ENCODE measurements at places on chromosomes 7 and 10. TPM values are rescaled to one million over a fixed set of nuclear protein-coding genes. Genes with fewer than 3 reads are reported as not detected.

The DYNC1I1 gene
- total RNA-seq = 3.3 TPM

The WEE2 gene
- total RNA-seq = 0.04 TPM

The CCDC3 gene
- total RNA-seq = 2.1 TPM

The SH2D4B gene
- total RNA-seq = 0.09 TPM

The CTAGE6 gene
- total RNA-seq = not detected

The TCAF2 gene
- total RNA-seq = 0.21 TPM

The EMX2 gene
- not detected for total RNA-seq

The TRIM73 gene
- 2.0 TPM for total RNA-seq

The OR13A1 gene
- total RNA-seq = 0.15 TPM

The FRAT1 gene
- 8.2 TPM for total RNA-seq

The MMRN2 gene
- total RNA-seq = 2.4 TPM

The KIAA1217 gene
- 19.7 TPM for total RNA-seq

DNA sequence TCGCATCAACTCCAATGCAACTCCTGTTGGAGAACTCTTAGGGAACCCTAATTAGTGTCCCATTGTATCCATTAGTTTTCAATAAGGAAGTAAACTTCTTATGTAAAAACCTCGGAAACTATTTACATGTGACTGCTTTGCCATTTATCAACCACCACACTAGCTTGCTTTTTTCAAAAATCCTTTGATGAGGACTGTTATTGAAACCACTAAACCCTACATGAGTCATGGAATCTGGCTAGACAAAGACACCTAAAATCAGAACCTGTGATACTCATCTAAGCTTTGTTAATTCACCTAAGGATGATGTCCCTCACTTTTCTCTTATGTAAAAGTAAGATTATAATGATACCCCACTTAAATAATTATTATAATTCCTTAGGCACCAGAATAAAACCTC is 414.1 kb upstream of the ETV1 start:
- H3K4me1 ChIP-seq = peaks cover 6% of the 10 kb centered on the region
- H3K27me3 ChIP-seq = no peaks in the 10 kb centered on the region
- H3K27ac ChIP-seq = no peak overlapping the region
- H3K4me3 ChIP-seq = no peak overlapping the region
- DNase-seq = no peak

GRCh38 chr10:110664483-110665420 is 20.6 kb downstream of the RBM20 start:
- no peak overlapping the region for H3K4me3 ChIP-seq
- DNase-seq = no peak
- no peak overlapping the region for H3K27ac ChIP-seq
- peaks cover 37% of the 10 kb centered on the region for H3K27me3 ChIP-seq

DNA sequence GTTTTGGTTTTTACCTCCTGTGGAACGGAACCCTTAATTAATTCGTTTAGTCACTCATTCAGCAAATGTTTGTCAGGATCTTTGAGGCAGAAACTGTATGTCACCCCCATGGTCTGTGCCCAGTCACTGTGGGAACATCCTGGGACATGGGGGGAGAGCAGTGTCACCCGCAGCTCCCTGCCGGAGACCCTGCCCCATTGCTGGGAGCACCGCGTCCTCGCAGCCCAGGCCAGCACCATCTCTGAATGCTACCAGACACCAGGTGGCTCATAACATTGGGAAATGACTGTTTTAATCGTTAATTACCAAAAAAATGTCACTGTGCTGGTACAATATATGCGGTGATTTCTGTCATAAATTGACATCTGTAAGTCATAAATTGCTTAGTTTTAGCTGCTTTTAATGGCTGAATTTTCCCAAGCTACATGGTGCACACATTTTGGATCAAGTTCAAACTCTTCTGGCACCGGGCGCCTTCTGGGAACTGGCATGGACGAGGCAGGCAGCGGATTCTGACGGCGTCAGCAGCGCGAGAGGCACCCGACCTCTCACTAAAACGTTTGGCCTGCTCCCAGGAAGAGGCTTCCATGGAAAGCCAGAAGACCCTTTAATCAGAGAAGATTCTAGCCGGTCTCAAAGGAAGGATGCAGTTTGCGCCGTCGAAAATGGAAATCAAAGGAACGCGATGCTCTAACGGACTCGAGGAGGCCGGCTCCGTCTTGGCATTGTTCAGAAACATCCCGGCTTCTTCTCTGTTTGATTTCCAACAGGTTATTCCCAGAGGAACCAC is 184.2 kb downstream of the ADARB2 start:
- peaks cover 10% of the 10 kb centered on the region for H3K4me1 ChIP-seq
- H3K36me3 ChIP-seq = peaks cover 8% of the 10 kb centered on the region
- peaks cover 5% of the 10 kb centered on the region for H3K27me3 ChIP-seq
- H3K4me3 ChIP-seq = no peak overlapping the region
- no peak overlapping the region for H3K27ac ChIP-seq
- no peak for DNase-seq

- H3K36me3 ChIP-seq = no peaks in the 10 kb centered on the region
- no peak for DNase-seq
- H3K4me3 ChIP-seq = no peak overlapping the region
- H3K27ac ChIP-seq = peak overlapping the region; percentile 33
- no peaks in the 10 kb centered on the region for H3K27me3 ChIP-seq
- H3K4me1 ChIP-seq = peaks cover 62% of the 10 kb centered on the region
These were observed 126.2 kb downstream of the PRPF18 start for GRCh38 chr10:13712837-13713581.

- no peak for DNase-seq
- peaks cover 13% of the 10 kb centered on the region for H3K4me1 ChIP-seq
- H3K27ac ChIP-seq = no peak overlapping the region
- peaks cover 21% of the 10 kb centered on the region for H3K27me3 ChIP-seq
- H3K4me3 ChIP-seq = no peak overlapping the region
These were observed 75.9 kb upstream of the ZNF746 start for GRCh38 chr7:149573519-149573918.

DNA sequence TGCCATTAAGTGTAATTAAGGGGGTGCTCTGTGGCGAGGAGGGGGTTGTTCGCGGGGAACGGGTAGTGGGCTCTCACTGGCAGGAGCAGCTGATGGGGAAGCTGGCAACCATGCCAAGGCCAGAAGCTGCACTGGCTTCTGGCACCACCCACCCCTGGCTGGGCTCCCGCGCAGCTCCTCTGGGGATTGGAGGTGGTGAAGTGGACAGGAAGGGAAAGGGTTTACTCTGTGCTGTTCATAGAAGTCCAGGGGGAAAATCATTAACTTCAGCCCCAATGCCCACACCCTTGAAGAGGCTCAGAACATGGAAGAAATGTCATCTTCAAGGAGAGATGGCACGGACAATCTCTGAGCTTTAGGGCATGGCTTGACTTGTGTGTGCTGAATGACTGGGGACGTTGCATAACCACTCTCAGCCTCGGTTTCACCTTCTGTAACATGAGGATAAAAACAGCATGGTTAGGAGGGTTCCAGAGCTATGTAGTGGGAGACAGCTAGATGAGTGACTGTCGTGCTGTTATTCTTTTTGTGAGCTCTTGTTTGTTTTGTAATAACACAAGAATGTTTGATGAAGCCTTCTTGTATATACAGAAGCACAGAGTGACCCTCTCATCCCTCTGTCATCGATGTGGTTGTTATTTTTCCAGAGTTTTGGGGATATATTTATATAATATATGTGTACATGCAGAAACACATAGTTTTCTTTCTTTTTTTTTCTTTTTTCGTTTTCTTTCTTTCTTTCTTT is 29.9 kb downstream of the KAZALD1 start:
- H3K36me3 ChIP-seq = no peaks in the 10 kb centered on the region
- H3K27me3 ChIP-seq = peaks cover 14% of the 10 kb centered on the region
- H3K4me3 ChIP-seq = no peak overlapping the region
- peaks cover 18% of the 10 kb centered on the region for H3K4me1 ChIP-seq
- H3K27ac ChIP-seq = no peak overlapping the region

DNA sequence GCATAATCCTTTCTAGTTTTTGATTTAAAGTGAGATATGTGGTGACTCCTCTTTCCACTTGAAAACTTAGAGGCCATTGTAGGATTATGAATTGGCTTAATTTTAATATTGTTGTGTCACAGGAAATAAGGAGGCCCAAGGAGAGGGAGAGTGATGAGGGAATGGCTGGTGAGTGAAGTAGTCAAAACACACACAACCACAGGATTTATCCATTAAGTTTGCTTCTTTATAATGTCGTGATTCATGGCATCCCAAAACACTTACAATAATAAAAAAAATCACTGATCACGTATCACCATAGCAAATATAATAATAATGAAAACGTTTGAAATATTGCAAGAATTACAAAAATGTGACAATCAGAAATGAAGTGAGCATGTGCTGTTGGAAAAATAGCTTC is 1215.5 kb upstream of the LRRTM3 start:
- no peaks in the 10 kb centered on the region for H3K4me1 ChIP-seq
- H3K36me3 ChIP-seq = no peaks in the 10 kb centered on the region
- no peak for DNase-seq
- no peak overlapping the region for H3K27ac ChIP-seq

- H3K27me3 ChIP-seq = peaks cover 3% of the 10 kb centered on the region
- H3K4me3 ChIP-seq = no peak overlapping the region
- DNase-seq = no peak
- no peak overlapping the region for H3K27ac ChIP-seq
- peaks cover 11% of the 10 kb centered on the region for H3K4me1 ChIP-seq
These were observed 116.2 kb downstream of the LRMDA start for GRCh38 chr10:75547391-75548298.

DNA sequence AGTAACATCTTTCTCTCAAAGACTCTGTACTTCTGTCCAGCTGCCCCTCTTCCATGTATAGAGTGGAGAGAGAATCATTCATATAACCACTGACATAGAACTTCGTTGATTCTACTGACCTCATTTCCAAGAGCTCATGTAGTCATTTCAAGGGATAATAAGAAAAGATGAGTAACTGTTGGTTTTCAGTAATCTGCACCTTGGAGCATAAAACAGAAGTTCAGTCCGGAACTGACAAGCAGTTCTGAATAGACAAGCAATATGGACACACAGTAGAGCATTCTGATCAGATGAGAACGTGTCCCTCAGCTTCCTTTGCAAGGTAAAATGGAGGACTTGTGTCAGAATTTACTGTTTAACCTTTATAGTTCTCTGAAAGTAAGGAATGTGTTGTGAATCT is 847.1 kb downstream of the REEP3 start:
- H3K4me3 ChIP-seq = no peak overlapping the region
- no peak overlapping the region for H3K27ac ChIP-seq
- peaks cover 4% of the 10 kb centered on the region for H3K36me3 ChIP-seq
- peaks cover 13% of the 10 kb centered on the region for H3K4me1 ChIP-seq
- no peaks in the 10 kb centered on the region for H3K27me3 ChIP-seq

DNA sequence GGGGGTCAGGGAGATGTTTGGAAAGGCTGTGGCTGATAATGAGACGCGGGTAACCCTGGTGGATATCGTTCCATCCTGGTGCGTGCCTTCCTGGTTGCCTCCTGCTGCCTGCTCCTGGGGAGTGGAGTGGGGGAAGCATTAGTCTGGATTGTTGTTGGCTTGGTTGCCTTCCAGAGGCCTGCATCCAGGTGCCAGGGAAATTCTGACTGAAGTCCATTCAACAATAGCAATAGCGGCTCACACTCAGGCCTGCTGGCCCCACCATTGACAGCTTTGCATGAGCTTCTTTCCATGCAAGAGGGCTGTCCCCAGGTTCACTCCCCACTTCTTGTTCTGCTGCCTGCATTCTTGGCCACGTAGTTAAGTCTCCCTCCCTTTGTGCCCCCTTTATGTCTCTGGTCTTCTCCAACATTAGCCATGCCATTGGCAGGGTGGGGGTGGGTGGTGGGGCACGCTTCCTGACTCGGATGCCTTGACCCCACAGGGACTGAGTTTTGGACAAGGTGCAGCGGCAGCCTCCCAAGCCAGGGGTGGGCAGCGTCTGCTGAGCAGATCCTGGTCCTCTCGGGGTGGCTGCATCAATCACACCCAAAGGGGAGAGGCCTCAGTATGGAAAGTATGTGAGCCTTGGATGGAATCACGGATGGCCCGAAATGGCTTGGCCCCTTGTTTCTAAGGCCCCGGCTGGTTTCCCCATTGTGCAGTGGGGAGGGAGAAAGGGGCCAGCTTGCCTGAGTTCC is 150.2 kb downstream of the GRK5 start:
- no peaks in the 10 kb centered on the region for H3K27me3 ChIP-seq
- H3K4me3 ChIP-seq = no peak overlapping the region
- no peak for DNase-seq

DNA sequence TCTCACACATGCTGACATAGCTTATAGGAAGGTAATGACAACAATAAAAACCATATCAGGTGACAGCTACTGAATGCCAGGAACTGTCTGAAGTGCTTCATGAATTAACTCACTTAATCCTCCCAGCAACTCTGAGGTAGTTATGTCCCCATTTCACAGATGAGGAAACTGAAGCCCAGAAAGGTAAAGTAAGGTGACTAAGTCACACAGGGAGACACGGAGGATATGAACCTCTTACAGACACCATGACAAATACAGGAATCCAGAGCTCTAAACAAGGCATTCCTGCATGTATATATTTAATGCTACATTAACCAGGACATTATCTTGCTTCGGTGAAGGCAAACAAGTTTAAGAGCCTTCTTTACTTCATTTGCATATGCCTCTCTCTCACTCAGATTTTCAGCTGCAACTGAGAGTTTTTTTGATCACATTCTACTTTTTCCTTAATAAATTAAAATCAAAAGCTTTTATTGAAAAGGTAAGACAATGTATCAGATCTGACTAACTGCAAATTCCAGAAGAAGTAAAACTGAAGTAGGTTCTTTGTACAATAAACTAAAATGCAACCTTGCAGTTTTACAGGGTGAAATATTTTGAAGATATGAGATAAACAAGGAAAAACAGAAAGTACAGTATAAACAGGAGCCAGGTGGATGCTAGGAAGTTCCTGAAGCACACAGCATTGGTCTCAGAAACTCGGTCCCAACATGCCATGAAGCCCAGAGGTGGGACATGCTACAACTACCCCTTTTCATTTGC is 79.5 kb downstream of the SGMS1 start:
- no peaks in the 10 kb centered on the region for H3K27me3 ChIP-seq
- peaks cover 32% of the 10 kb centered on the region for H3K4me1 ChIP-seq

DNA sequence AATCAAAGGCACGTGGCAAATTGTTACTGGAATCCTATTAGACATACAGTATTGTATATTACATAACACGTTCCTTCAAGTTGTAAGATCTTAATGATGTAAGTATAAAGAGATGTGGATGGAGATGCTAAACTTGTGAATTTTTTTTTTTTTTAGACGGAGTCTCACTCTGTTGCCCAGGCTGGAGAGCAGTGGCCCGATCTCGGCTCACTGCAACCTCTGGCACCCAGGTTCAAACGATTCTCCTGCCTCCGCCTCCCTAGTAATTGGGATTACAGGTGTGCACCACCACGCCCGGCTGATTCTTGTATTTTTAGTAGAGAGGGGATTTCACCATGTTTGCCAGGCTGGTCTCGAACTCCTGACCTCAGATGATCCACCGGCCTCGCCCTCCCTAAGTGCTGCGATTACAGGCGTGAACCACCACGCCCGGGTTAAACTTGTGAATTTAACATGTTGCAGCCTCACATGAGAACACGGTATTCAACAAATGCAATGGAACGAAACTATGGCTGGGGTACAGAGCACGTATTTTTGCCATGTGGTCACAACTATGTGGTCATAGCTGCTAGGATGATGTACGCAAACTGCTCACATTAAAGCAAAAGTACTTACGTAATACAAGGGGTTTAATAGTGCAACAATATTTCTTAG is 818 bp upstream of the SUPV3L1 start:
- no peaks in the 10 kb centered on the region for H3K27me3 ChIP-seq
- H3K4me1 ChIP-seq = peaks cover 13% of the 10 kb centered on the region
- H3K27ac ChIP-seq = peak overlapping the region; percentile 100
- H3K36me3 ChIP-seq = no peaks in the 10 kb centered on the region

Data from WTC11 (cell line).